ENCODE measurements at places on chromosomes 7 and 10.

DNA sequence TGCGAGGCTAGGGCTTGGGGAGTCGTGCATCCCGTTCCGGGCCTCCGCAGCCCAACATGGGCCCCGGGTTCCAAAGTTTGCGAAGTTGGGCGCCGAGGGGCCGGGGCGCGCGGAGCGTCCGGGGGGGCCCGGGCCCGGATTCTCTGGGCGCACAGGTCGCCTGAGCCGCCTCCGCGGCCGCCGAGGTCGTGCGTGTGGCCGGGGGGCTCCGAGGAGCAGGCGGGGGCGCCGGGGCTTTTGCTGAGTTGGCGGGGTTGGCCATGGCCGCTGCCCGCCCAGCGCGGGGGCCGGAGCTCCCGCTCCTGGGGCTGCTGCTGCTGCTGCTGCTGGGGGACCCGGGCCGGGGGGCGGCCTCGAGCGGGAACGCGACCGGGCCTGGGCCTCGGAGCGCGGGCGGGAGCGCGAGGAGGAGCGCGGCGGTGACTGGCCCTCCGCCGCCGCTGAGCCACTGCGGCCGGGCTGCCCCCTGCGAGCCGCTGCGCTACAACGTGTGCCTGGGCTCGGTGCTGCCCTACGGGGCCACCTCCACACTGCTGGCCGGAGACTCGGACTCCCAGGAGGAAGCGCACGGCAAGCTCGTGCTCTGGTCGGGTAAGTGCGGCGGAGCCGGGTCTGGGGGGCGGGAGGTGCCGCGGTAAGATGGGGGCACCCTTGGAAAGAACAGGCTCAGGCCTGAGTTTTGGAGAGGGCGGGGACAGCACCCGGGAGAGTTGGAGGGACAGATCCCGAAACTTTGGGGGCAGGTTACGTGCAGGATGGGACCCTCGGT is 643 bp downstream of the SMO start:
- no peak for DNase-seq

- no peak for DNase-seq
These were observed 16.2 kb upstream of the UTF1 start for GRCh38 chr10:133213641-133214467.

- DNase-seq: no peak
These were observed 9.9 kb downstream of the RP9 start for GRCh38 chr7:33099154-33099940.

DNA sequence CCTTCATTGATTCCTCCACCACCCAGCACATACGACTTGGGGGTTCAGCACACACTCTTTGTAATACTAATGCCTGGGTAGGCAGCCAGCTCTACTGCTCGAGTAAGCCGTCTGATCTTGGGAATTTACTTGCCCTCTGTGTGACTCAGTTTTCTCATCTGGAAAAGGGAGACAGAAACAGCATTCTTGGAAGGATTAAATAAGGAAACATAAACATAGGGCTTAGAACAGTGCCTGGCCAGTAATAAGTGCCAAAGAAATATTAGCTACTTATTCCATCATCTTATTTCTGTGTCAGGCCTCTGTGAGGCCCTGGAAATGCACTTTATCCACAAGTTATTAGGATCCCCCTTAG is 130.1 kb downstream of the TNS3 start:
- DNase-seq: no peak

GRCh38 chr10:121380211-121380610 is 218.0 kb downstream of the FGFR2 start:
- DNase-seq: no peak

DNA sequence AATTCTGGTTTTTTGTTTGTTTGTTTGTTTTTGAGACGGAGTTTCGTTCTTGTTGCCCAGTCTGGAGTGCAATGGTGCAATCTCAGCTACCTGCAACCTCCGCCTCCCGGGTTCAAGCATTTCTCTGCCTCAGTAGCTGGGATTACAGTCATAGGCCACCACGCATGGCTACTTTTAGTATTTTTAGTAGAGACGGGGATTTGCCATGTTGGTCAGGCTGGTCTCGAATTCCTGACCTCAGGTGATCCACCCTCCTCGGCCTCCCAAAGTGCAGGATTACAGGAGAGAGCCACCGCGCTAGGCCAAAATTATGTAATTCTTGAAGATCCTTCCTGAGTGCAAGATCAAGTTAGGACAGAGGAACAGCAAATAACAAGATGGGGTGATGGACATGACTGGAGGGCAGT is 719 bp downstream of the ZNF33B start:
- DNase-seq: no peak

DNA sequence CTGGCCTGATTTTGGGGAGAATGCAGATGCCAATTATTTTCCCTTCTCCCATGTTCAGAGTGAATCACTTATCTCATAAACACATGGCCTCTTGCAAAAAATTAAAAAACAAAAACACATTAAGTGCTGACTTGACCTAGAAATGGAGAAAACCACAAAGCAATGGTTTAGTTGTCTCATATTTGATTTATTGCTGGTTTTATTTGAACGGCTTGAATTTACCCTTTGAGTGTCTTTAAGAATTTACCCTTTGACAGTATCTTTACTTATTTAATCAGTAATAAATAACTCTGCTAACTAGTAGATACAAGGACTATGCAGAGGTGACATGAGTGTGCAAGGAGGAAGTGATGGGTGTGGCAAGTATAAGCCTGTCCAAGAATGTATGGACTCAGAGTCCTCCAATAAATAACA is 68.1 kb upstream of the GSDME start:
- DNase-seq: no peak

DNA sequence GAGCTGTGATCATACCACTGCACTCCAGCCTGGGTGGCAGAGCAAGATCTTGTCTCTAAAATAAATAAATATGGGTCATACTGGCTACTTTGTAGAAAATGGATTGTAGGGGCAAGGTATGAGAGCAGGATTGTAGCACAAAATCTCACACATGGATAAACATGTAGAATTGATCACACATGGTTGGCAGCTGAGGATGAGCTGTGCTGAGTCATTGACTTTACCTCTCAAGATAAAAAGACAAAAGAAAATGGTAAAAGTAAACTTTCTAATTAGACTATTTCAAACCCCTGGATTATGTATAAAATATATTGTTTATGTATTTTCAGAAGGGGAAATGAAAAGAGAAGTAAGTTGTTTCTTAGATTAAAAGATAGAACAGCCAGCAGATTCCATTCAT is 69.3 kb downstream of the APBB1IP start:
- no peak for DNase-seq

GRCh38 chr10:125062227-125062913 is 98.0 kb downstream of the CTBP2 start:
- DNase-seq: no peak

- DNase-seq: no peak
These were observed 62.4 kb downstream of the EEPD1 start for GRCh38 chr7:36215457-36215765.

- no peak for DNase-seq
These were observed 110.6 kb upstream of the RNF32 start for GRCh38 chr7:156529956-156530355.

GRCh38 chr7:22193450-22193983 is 163.4 kb downstream of the RAPGEF5 start:
- DNase-seq: no peak

GRCh38 chr7:41830271-41830670 is 127.4 kb upstream of the INHBA start:
- DNase-seq: no peak

DNA sequence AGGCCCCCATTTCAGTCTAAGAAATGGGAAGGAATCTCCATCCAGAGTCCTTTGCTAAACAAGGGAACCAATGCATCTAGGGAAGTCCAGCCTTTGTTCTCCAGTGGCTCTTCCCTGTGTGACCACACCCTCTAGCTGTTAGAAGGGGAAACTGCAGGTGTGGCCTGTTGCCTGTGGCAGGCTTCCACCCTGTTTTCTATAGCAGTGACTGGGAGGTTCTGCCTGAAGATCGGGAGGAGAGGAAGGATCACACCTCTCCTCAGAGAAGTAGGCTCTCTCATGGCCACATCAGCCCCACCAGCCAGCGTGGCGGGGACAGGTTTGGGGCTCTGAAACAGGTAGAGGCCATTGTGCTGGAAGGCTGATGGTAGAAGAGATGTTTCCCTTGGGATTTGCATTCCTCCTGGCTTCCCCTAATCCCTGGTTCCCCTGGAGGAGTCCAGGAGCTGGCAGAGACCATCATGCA is 47.7 kb upstream of the TRIM8 start:
- DNase-seq: no peak

Data from cortex of kidney (tissue), 1 donor.